Large intestine (tissue), 12 donors: ENCODE measurements at places on chromosomes 3 and 15. TPM values are rescaled to one million over a fixed set of nuclear protein-coding genes. Genes with fewer than 3 reads are reported as not detected.

DNA sequence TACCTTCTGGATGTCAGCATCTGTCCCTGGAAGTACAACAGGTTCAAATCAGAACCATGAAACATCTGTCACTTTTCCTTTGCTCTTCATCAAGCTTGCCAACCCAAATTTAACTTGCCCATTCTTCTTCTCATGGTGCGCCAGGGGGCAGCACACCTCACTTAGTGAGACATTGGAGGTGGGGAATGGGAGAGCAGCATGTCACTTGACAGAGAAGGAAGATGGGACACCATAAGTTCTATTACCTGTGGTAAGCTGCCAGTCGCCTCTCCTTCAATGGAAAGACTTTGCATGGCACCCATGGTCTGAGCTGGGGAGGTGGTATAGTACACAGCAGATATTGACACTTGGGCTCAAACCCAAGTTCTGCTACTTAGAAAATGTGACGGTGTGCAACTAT, 2.9 kb downstream of the SCN5A start:
- no peak for DNase-seq

DNA sequence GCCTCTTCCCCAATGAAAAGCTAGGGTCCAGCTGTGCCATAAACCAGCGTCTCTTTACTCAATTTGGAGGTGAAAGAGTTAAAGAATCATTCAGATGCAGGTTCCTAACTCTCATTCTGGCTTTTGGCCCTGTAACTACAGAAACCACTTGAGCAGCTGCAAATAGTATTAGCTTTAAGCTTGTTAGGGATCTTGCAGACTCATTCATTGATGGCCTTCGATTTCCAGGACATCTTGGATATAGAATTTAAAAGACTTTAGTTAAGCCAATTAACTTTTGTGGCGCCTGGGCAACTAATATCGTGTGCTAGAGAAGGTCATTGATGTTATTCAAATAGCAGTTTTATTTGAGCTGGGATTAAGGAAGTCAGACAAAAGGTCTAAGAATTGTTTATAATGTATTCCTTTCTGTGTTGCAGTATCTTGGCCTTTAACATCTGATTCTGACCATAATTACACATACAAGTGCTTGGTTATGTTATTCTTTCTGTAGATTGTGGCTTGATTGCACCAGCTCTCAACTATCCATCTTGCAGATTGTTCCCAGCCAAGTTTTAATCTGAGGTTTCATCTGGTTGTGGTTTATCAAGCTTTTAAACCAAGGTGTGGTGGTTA, 185.3 kb downstream of the CACNA2D3 start:
- peak; percentile 14 for DNase-seq

- no peak for DNase-seq
Observed at GRCh38 chr3:167116120-167116922, 263.8 kb downstream of the ZBBX start.

- DNase-seq = no peak
Observed at GRCh38 chr3:194135516-194135805, 487 bp upstream of the HES1 start.

GRCh38 chr3:148697306-148698189, at the start of gene AGTR1:
Gene AGTR1, plus strand, starts transcription at chr3:148697903. Its CDS starts 43,133 bp downstream, at chr3:148741036.
- peak; percentile 53 for DNase-seq

GRCh38 chr15:89836267-89837133, 21.8 kb upstream of the ANPEP start:
- no peak for DNase-seq

DNA sequence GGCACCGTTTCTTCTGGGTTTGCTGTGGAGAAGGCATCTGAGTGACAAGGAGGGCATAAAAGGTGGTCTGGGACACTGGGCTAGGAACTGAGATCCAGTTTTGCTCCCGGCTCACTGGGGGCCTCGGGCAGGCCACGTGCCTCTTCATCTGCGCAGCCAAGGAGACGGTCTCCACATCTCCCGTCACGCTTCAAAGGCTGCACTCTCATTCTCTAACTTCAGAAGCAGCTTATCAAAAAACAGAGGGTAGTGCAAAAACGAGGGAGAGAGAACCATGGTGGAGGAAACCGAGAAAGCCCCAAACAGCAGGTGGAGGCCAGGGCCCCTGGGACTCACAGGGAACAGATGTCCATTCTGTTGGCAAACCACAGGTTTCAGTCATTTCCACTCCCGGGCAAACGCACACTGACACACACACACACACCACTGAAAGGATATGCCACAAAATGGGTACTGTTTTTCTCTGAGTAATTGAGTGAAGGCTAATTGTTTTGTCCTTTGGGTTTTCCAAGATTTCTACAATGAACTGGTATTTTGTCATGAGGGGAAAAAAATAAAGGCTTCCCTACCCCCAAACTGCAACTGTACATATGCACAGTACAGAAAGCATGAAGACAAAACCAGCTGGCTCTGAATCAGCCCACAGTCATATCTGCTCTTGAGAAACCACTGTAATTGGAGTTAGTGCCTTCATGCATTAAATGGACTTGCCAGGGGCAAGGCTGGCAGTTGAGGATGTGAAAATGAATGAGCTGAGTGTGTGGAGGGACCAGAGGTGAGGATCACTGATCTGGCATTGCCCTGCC, 71.9 kb downstream of the MGLL start:
- no peak for DNase-seq

DNA sequence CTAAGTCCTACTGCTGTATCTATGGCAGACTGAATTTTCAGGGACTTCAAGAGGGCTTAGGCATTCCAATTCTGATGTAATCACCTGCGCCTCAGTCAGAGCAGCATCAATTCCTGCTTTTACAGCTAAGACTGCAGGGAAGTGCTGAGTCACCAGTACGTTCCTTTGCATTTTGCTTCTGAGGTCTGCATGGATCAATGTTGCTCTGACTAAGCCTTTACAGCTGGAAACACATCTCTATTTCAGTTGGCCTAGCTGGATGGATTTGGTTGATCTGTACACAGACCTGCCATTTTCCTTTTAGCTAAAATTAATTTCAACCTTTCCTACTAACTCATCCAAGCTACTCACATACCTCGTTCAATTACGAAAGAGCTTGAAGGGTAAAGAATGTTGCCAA, 51.3 kb downstream of the ETV5 start:
- no peak for DNase-seq

- DNase-seq = no peak
Observed at GRCh38 chr3:38590521-38590920, 59.0 kb downstream of the SCN5A start.

GRCh38 chr15:29687939-29688505, 134.2 kb downstream of the TJP1 start:
- DNase-seq = peak; percentile 82

GRCh38 chr3:59245859-59246501, 196.2 kb upstream of the CFAP20DC start:
- no peak for DNase-seq

DNA sequence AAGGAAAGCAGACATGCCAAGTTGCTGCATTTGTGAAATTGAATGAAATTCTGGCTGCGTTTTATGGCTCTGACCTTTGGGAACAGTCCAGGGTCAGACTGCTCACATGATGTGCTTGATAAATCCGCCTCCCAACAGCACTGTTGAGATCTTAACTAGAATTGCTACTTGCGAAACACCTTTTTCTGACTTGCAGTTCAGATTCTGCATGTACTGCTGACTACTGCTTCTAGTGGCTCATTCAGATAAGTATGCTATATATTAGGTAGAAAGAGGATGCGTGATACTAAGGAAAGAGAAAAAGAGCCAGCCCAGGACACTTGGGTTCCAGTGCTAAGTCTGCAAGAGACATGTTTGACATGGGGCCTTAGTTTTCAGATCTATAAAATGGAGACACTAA, 129.4 kb downstream of the LPP start:
- peak; percentile 93 for DNase-seq

- DNase-seq = no peak
Observed at GRCh38 chr3:157066335-157067098, 93.4 kb downstream of the CCNL1 start.

DNA sequence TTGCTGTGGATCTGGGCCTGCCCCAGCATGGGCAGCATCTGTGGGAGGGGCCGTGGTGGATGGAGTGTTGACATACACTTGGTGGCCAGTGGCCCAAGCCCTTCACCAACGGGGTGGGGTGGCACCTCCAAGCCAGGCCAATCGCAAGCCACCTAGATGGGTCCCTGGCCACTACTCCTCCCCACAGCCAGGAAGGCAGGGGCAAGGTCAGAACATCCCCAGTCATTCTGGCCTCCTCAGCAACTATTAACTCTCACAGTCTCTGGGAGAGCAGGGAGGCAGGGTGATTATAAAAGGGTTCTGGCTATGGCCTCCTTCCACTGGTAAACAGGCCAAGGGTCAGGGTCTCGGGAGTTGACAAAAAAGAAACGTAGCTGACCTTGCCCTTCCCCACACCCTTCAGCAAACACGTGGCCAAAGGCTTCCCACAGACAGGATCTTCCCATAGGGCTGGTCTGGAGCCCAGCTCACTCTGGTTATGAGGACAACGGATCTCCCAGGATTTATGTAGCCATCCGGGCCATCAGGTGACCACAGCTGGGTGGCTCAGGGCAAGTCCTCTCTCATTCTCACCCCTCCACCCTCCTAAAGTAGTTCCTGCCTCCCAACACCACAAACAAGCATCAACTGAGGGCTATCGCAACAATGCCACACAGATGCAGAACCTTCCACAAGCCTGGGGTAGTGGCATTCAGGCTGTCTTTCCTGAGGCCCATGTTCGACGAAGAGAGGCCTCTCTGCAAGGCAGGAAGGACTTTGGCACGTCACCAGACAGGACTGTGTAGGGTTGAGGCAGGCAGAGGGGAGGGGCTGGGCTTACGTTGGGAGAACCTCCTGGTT, 18.9 kb downstream of the TLE3 start:
- peak; percentile 93 for DNase-seq

DNA sequence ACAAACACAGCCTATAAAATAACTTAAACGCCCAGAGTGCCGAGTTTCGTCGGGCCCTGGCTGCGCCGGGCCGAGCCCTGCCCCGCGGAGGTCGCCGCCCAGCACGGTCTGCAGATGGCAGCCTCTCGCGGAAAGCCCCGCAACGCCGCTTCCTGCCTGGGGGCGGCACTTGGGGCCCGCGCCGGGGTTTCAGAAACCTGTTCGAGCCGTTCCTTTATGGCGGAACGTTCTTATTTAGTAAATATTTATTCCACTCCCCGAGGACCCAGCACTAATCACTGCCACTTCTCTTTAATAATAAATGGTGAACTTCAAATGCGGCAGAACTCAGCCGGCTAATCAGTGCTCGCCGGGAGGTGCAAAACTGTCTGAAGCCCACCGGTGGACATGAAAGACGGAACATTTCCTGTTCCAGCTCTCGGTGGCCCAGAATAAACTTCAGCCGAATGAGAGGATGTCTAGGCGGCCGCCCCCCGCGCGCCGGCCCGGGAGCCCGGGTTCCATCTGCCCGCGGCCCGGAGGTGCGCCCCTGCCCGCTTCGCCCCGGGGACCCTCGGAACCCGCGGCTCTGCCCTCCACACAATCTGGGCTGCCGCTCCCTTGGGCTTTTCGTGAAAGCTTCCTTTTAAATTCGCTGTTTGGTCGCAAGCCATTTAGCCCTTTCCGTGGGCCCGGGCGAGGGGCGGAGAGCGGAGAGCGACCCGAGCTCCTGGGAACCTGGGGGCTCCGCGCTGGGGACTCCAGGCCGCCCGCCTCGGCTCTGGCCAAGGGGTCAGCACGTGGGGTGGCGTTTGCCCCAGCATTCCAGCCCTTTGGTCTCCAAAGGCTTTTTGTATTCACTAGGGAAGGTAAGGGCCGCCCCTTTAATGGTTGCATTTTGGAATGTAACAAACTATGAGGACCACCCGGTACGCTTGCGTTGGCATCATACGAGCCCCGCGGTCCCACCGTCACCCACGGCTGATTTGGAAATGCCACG, 110.8 kb upstream of the ATP11B start:
- DNase-seq = peak; percentile 76

The RHOA gene
- 332 TPM for polyA plus RNA-seq

The PYGO1 gene
- 5.0 TPM for polyA plus RNA-seq

The ZNF620 gene
- polyA plus RNA-seq = 7.9 TPM

The CCR9 gene
- 1.0 TPM for polyA plus RNA-seq
